Retina (tissue), 1 donor: ENCODE measurements at places on chromosomes 16 and 17.
A peak's percentile ranks its signal among the peaks of the same experiment; 100 is the strongest.

DNA sequence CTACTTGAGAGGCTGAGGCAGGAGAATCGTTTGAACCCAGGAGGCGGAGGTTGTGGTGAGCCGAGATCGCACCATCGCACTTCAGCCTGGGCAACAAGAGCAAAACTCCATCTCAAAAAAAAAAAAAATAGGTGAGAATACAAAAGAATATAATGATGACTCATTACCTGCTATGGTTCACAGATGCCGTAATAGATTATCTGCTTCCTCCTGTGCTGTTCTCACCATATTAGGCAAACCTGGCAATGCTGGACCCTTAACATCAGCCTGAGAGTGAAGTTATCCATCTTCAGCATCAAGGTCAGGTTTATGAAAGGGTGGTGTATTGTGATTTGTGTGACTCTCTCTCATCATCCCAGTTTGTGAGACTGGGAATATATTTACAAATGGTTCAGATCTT lies 271.3 kb upstream of the CPHXL start:
- no peak for DNase-seq

- no peak for DNase-seq
These were observed 26.3 kb downstream of the SPECC1 start for GRCh38 chr17:20035501-20035900.

DNA sequence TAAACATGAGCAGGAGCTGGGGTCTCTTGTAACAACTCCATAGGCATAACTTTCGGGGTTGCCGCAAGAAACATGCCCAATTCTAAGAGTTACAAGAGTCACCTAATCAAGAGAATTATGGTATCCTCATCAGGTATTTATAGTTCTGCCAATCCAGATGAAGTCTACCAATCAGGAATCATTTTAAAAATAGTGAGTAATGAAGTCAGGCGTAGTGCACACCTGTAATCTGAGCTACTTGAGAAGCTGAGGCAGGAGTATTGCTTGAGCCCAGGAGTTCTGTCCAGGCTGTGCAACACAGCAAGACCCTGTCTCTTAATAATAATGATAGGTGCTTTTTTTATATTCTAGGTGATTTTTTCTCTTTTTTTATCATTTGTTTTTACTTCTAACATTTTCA lies 128.5 kb upstream of the RBL2 start:
- no peak for DNase-seq

DNA sequence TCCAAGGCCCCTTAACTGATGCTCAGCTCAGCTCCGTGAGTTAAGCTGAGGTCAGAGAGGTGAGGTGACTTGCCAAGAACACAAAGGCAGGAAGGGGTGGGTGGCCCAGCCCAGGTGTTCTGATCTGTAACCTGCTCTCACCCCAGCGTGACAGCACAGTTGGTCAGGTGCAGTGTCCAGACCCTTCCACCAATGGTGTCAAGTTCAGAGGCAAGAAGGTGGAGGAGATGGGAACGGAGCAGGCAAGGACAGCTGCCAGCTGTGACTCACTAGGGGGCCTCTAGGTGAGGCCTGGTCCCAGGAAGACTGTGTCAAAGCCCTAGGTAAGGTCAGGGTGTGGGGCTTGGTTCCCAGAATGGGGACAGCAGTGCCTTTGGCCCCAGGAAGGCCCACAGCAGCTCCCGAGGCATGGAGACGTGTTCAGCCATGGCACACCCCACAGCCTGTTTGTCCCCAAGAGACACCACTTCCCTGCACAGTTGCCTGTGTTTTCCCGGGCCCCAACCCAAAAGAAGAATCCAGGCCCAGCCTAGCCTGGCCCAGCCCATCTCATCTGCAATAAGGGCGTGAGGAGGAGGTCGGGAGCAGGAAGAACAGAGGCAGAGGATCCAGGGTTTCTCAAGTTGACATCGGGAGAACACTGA lies 7.2 kb downstream of the WFIKKN2 start:
- DNase-seq = no peak

DNA sequence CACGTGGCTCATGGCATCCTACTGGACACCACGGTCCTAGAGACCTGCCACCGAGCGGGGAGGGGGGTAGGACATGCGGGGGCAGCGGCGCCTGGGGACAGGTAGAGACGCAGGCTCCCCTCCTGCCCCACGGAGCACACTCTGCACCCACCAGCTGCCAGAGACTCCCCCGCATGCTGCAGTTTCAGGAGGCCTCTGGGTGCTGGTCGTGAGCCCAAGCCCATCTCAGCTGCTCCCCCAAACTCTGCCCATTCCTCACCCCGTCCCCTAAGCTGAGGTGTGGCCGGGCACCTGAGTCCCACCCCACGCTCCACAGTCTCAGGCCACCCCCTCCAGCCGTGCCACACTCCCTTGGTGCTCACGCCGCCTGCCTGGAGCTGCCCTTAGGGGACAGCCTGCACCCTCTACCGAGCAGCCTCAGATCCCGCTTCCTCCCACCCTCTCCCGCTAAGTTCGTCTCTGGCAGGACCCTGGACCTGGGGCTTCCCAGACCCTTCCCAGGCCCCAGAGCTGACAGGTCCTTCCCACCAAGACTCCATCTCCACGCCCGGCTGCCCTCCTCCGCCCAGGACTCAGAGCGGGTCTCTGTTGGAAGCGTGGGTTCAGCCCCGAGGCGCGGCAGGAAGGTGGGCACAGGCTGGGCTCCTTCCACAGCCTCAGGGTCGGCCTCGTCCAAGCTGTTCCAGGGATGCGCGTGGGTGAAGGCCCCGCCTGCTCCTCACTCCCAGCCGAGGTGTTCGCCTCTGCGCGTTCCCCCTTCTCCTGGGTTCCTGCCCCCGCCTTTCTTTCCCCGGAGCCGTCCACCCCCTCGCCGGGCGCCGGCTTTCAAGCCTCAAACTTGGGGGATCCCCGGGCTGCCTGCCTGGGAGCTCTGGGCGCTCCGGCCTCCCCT lies 1.3 kb downstream of the RAB40B start:
- peak; percentile 46 for DNase-seq

- peak; percentile 69 for DNase-seq
These were observed 553 bp upstream of the RAB11FIP4 start for GRCh38 chr17:31390748-31391495.

DNA sequence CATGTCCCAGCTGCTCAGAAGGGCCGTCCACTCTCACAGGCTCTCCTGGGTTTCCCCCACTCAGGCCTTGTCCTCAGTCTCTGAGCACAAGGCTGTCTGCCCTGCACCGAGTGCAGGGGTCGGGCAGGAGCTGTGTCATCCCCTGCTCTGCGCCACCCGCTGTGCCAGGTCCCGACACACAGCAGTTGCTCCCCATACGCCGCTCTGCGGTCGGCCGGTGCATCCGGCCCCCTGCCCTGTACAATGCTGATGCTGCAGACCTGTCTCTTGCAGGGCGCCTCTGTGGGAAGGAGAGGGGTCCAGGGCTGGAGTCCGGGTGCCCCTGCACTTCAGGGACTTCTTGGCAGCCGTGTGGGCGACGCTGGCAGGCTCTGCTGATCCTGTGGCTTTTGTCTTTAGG lies 6.1 kb downstream of the TSC2 start:
- DNase-seq = no peak

DNA sequence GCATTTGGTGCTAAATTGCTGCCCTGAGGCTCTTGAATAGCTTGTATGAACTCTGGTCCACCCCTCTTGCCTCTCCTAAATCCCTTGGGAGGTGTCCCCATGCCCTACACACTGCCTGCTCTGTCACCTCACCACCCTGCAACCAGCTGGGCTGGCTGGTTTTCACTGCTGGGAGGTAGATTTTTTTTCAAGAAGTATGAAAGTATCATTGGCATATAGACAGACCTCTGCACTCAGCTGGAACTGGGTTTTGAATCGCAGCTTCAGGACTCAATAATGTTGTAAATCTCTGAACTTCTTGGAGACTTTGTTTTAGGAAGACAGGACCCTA lies 184.9 kb downstream of the MSI2 start:
- DNase-seq = no peak

DNA sequence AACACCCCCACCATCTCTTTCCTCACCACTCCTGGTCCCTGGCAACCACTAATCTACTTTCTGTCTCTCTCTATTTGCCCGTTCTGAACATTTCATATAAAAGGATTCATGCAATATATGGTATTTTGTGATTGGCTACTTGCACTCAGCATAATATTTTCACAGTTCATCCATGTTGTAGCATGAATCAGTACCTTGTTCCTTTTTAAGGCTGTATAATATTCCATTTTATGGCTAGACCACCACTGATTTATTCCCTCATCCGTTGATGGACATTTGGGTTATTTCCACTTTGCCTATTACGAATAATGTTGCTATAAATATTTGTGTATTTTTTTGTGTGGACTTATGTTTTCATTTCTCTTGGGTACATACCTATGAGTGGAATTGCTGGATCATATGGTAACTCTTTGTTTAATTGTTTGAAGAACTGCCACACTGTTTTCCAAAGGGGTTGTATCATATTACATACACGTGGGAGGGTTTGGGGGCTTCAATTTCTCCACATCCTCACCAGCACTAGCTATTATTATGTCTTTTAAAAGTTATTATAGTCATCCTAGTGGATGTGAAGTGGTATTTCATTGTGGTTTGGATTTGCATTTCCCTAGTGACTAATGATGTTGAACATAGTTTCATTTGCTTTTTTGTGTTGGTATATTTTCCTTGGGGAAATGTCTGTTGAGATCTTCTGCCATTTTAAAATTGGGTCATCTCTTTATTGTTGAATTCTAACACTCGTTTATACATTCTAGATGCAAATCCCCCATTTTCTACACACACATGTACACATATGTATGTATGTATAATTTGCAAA lies 26.3 kb downstream of the SEC14L5 start:
- no peak for DNase-seq

DNA sequence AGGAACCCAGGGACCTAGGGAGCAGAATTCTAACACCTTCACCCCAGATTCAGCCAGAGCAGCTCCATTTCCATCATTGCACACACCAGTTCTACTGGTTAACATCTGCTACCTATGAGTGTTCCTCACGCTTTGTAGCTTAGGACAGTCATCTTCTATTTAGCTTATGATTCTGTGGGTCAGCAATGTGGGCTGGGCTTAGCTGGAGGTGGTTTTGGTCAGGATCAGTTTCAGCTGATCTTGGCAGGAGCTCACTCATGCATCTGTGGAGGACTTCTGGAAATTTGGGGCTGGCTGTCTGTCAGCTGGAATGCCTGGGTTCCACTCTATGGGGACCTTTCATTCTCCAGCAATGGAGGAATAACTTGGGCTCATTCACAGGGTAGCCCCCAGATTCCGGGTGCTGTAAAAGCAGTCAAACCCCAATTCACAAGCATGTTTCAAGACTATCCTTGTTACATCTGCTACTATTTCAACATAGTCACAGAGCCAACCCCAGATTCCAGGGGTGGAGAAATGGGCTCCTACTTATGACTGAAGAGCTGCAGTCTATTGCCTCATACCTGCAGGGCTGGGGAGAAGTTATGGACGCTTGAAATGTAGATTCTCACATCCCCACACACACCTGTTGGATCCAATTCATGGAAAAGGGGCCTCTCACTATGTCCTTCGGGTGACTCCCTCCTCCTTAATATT lies 3.4 kb upstream of the HP start:
- DNase-seq = no peak

DNA sequence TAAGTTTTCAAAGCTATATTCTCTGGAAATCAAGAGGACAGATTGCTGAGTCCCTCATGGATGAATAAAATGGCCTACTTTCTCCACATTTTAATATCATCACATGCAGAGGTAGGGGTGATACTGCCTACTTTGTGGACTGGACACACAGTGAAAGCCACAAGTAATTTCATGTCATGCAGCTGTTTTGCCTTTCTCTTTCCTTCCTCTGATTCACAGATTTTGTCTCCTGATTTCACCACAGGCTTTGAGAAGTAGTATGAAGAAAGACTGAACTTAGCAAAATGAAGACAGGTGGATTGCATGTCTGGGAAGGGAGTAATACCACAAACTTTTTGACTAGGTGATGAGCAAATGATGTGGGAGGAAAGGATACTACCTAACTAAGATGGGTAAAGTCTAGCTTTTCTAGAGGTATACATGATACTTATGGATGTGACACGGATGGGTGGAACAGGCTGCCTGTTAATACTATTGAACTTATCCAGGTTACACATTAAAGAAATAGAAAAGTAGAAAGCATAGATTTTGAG lies 478.4 kb upstream of the GOT2 start:
- DNase-seq = no peak

- no peak for DNase-seq
These were observed 280.0 kb downstream of the SHISA9 start for GRCh38 chr16:13181432-13181831.

DNA sequence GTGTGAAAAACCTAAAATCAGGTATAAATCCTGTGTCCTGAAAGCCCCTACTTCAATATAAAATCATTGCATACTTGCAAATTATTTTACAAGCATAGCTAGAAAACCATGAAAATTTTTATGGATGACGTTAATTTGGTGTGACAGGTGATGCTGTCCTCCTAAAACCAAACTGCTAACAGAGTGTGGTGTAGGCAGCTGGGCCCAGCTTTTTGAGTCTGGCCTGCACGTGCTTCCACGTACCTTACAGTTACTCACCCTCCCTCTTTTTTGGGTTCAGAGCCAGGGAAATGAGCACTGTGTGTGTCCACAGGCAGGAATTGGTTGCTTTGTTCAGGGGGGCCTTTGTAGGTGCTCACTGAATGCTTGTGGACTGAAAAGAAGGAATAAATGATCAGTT lies 36.4 kb downstream of the CLEC16A start:
- DNase-seq = peak; percentile 80

DNA sequence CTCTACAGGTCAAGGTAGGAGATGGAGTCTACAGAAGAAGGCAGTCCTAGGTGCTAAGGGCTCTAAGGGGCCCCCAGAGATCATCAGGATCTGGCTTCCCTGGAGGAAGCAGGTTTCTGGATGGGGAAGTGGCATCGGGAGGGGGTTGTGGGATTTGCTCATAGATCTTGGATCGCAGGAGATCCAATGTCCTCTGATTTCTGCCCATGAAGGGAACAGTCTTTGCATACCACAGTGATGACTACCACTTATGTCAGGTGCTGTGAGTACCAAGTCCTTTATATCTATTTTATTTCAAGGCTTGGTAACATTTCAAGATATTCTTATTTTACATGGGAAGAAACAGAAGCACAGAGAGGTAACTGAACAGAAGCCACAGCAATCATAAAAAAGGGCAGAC lies 164.0 kb downstream of the RGS9 start:
- DNase-seq = no peak

DNA sequence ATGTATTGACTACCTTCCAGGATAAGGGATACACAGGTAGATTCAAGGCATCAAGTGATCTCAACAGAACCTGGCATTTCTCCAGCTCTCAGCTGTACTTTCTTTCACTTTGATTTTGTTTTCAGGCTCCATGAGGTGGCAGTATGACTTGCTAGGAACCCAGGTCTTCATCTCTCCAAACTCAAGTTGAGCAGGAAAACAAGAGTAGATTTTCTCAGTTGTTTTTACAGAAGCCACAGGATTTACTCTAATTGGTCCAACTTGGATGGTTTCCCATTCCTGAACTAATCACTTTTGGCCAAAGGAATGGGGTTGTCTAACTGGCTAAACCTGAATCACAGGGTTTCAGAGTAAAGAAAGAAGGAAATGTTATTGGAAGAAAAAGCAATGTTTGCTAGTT lies 146.6 kb downstream of the TRIM37 start:
- no peak for DNase-seq
